Naive B cell (primary cell): ENCODE measurements at places on chromosomes 4 and X.

GRCh38 chr4:10117359-10118047, 904 bp upstream of the WDR1 start:
- H3K4me1 ChIP-seq = peaks cover 49% of the 10 kb centered on the region
- peak overlapping the region; percentile 96 for H3K4me3 ChIP-seq
- no peaks in the 10 kb centered on the region for H3K27me3 ChIP-seq
- peak overlapping the region; percentile 97 for H3K27ac ChIP-seq

DNA sequence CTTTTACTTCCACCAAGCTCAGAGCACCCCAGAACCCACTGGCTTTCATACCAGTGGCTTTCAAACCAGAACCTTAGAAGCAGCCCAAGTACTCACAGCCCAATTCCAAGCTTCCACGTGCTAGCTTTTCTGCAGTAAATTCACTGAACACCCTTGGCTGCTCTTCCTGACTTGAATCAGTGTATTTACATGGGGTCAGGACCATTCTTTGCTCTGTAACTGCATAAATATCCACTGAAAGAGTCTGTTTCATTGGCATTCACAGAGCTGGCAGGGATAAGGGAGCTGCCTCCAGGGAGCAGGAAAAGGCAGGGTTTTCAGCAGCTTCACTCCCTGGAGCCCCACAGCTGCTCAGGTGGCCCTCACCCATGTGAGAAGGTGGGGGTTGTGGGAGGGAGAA, 43.8 kb downstream of the RAI2 start:
- H3K4me3 ChIP-seq = no peak overlapping the region
- no peak overlapping the region for H3K27ac ChIP-seq
- DNase-seq = no peak
- no peaks in the 10 kb centered on the region for H3K4me1 ChIP-seq
- H3K36me3 ChIP-seq = no peaks in the 10 kb centered on the region
- H3K27me3 ChIP-seq = peaks cover 5% of the 10 kb centered on the region

DNA sequence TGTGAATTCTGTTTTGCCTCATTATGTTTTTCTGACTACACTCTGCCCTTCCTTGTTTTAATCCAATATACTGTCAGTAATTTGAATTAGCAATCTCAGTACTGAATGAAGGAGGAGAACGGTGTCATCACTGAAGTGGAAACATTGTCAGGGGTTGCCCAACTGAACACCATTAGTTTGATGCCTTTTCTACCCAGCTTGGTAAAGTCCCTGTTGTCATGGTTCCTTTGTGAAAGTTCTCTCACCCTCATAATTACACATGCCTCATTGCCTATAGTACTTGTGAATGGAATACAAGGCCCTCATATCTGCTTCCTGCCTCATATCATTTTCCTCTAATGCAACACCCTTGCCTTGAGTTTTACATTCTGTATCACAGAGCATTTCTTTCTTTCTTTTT, 76.9 kb downstream of the RRAGB start:
- no peaks in the 10 kb centered on the region for H3K27me3 ChIP-seq
- H3K4me1 ChIP-seq = peaks cover 6% of the 10 kb centered on the region
- no peaks in the 10 kb centered on the region for H3K36me3 ChIP-seq
- no peak overlapping the region for H3K4me3 ChIP-seq
- DNase-seq = peak; percentile 18

DNA sequence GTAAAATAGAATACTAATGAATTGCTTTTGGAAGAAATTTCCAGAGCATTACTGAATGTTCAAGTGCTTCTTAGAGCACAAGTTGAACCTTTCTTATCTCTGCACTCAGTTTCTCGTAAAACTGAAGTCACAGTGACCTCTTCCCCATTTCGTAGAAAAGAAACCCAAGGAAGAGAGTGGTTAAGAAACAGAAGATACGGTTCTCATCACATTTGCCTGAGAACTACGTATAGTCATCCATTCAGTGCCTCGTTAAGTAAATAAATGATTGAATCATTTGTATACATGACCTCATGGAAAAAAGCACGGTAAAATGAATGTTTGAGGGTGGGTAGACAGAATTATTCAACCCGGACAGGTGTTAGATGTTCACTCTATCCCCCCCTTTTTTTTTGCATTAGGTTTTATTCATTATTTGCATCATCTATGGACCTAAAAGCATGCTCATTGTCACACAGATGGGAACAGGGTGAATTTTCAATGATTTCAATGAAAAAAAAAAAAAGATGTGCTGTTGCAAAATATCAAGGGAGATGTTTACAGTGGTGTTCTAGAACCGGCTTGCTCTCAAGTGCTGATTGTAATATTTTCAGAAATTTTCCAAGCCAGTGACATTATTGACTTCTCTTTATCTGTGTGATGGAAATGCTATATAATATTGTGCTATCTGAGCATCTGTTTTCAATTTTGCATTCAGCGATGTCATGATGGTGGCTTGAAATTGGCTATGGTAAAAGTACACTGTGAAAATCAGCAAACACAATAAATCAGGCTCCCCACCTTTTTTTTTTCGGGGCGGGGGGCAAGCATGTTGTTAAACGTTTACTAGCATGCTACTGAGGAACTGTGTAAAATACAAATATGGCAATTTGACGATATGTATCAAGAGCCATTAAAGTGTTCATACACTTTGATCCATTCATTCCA, 4.3 kb downstream of the RHOH start:
- H3K36me3 ChIP-seq = peaks cover 40% of the 10 kb centered on the region
- peak overlapping the region; percentile 100 for H3K27ac ChIP-seq
- DNase-seq = no peak
- peak overlapping the region; percentile 99 for H3K4me3 ChIP-seq
- H3K27me3 ChIP-seq = no peaks in the 10 kb centered on the region

GRCh38 chr4:33104273-33104672, 2384.1 kb downstream of the PCDH7 start:
- H3K4me3 ChIP-seq = no peak overlapping the region
- H3K27ac ChIP-seq = no peak overlapping the region
- H3K4me1 ChIP-seq = no peaks in the 10 kb centered on the region

GRCh38 chr4:8241895-8242696, 27.5 kb upstream of the HTRA3 start:
- DNase-seq = peak; percentile 71
- H3K4me1 ChIP-seq = peaks cover 9% of the 10 kb centered on the region
- H3K27ac ChIP-seq = peak overlapping the region; percentile 66

GRCh38 chr4:179927473-179927872, 2315.7 kb upstream of the TENM3 start:
- no peak overlapping the region for H3K27ac ChIP-seq
- H3K27me3 ChIP-seq = peaks cover 5% of the 10 kb centered on the region
- H3K36me3 ChIP-seq = no peaks in the 10 kb centered on the region
- DNase-seq = no peak
- no peak overlapping the region for H3K4me3 ChIP-seq

DNA sequence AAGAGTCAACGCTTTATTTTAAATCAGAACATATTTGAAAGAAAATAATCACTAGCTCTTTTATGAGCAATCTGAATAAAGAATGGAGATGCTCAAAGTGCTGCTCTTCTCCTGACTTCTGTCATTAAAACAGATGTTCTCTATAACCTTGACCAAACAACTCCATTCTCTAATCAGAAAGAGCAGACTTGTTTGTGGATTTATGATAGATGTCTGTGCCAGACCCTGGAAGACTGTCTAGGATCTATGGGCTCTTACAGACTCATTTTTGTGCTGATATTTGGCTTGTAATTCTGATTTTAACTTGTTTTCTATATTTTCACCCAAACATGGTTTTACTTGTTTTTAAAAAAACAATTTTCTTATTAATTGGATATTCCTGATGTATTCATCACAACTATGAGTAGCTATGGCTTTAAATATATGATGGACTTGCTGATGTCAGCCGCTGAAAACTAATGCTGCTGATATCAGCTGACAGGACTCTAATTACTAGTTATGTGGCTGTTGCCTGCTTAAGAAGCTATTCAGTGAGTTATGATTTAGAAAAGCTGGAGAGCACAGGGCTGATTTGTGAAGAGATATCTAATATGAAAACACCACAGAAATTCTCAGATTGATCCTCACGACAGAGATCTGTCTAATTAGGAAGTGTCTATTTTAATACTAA, 31.6 kb upstream of the MAML3 start:
- H3K27ac ChIP-seq = no peak overlapping the region
- peaks cover 7% of the 10 kb centered on the region for H3K27me3 ChIP-seq
- no peak for DNase-seq
- H3K4me1 ChIP-seq = no peaks in the 10 kb centered on the region
- H3K4me3 ChIP-seq = no peak overlapping the region
- H3K36me3 ChIP-seq = no peaks in the 10 kb centered on the region

- H3K4me3 ChIP-seq = no peak overlapping the region
- H3K36me3 ChIP-seq = no peaks in the 10 kb centered on the region
- DNase-seq = no peak
- H3K4me1 ChIP-seq = no peaks in the 10 kb centered on the region
Observed at GRCh38 chr4:122689972-122690371, 42.5 kb upstream of the BBS12 start.

GRCh38 chr4:182978152-182978827, 61.1 kb upstream of the DCTD start:
- H3K36me3 ChIP-seq = no peaks in the 10 kb centered on the region
- no peak overlapping the region for H3K27ac ChIP-seq
- H3K4me1 ChIP-seq = no peaks in the 10 kb centered on the region
- H3K4me3 ChIP-seq = no peak overlapping the region
- no peak for DNase-seq
- H3K27me3 ChIP-seq = peaks cover 28% of the 10 kb centered on the region

DNA sequence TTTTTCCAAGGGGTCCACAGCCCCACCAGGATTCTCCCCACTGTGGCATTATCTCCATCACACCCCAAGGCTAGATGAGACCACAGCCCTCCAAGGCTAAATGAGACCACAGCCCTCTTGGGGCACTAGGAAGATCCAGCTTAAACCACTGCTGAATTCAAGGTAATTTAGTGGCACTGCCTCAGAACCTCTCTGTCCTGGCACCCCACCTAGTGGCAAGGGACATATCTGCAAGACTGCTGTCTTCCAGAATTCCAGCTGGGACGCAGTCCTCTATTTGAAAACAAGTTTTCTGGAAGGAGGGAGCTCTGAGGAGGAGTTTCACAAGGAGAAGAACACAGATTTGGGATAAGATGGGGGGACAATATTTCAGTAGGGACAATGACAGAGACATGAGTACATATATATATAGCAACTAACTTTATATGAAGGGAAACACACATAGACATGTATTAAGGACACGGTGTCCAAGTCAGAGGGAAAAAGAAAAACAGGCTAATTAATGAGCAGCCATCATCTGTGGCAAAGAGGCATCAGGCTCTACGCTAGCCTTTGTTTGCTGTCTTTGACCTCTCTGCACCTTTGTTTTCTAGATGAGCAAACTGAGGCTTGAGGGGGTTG, 9.3 kb downstream of the CETN2 start:
- no peak overlapping the region for H3K4me3 ChIP-seq
- no peaks in the 10 kb centered on the region for H3K36me3 ChIP-seq
- no peak for DNase-seq
- no peak overlapping the region for H3K27ac ChIP-seq

DNA sequence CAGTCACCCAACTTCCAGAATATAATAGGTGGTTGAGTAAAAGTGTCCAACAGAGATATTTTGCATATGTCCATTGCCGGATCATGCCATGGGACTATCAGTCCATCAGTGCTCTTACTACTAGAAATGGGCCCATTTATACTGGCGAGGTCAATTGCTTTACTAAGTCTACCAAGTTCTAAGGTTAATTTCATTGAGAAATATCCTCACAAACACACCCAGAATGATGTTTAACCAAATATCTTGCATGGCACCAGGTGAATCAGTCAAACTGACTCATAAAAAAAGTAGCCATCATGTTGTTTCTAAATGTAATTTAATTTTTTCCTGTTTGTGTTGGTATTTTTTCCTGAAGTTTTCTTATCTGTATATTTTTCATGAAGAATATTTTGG, 1217.0 kb downstream of the RAPGEF2 start:
- H3K36me3 ChIP-seq = no peaks in the 10 kb centered on the region
- no peak overlapping the region for H3K27ac ChIP-seq
- no peak for DNase-seq
- no peaks in the 10 kb centered on the region for H3K4me1 ChIP-seq
- H3K27me3 ChIP-seq = no peaks in the 10 kb centered on the region
- H3K4me3 ChIP-seq = no peak overlapping the region

DNA sequence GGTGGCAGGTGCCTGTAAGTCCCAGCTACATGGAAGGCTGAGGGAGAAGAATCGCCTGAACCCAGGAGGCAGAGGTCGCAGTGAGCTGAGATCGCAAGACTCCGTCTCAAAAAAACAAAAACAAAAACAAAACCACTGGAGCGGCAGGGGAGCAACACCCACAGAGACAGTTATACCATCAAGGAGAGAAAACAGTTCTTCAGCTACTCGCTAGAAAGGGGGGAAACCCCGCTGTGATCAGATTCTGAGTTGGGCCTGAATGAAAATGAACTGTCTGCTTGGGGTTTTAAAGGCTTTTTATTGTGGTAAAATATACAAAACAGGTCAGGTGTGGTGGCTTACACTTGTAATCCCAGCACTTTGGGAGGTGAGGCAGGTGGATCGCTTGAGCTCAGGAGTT, 16.8 kb upstream of the IRAK1 start:
- no peak overlapping the region for H3K4me3 ChIP-seq
- H3K36me3 ChIP-seq = no peaks in the 10 kb centered on the region
- peaks cover 22% of the 10 kb centered on the region for H3K4me1 ChIP-seq

GRCh38 chr4:8133897-8134563, 24.6 kb downstream of the ABLIM2 start:
- H3K27me3 ChIP-seq = peaks cover 25% of the 10 kb centered on the region
- H3K27ac ChIP-seq = no peak overlapping the region
- H3K4me1 ChIP-seq = peaks cover 5% of the 10 kb centered on the region
- no peak overlapping the region for H3K4me3 ChIP-seq
- H3K36me3 ChIP-seq = peaks cover 8% of the 10 kb centered on the region

DNA sequence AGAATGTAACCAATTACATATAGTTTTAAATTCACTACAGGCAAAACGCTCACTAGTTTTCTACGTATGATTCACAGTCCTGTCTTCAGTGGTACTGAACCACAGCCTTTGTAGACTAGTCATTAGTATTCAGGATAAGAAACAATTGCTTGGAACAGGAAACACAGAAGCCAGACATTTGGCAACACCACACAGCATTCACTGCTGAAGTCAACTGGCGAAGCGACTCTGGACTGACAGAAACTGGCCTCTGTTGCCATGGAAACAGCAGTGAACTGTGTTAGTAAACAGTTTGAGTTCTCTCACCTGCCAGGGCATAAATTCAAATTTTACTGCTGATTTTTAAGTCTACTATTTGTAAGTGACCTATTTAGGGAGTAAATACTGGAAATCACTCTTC, 57.6 kb downstream of the MAPK10 start:
- H3K4me1 ChIP-seq = no peaks in the 10 kb centered on the region
- H3K4me3 ChIP-seq = no peak overlapping the region
- no peak for DNase-seq
- H3K36me3 ChIP-seq = no peaks in the 10 kb centered on the region
- H3K27ac ChIP-seq = no peak overlapping the region

- H3K27ac ChIP-seq = peak overlapping the region; percentile 35
- DNase-seq = no peak
- no peak overlapping the region for H3K4me3 ChIP-seq
- H3K36me3 ChIP-seq = peaks cover 29% of the 10 kb centered on the region
Observed at GRCh38 chrX:13774696-13775095, 40.1 kb downstream of the OFD1 start.

GRCh38 chr4:87015416-87015815, 80.6 kb downstream of the AFF1 start:
- H3K36me3 ChIP-seq = no peaks in the 10 kb centered on the region
- H3K4me3 ChIP-seq = no peak overlapping the region
- H3K27me3 ChIP-seq = no peaks in the 10 kb centered on the region
- no peak overlapping the region for H3K27ac ChIP-seq
- peaks cover 51% of the 10 kb centered on the region for H3K4me1 ChIP-seq

GRCh38 chr4:67885762-67886161, 2.0 kb upstream of the TMPRSS11D start:
- no peaks in the 10 kb centered on the region for H3K36me3 ChIP-seq
- no peak overlapping the region for H3K27ac ChIP-seq
- no peak overlapping the region for H3K4me3 ChIP-seq
- no peaks in the 10 kb centered on the region for H3K4me1 ChIP-seq
- H3K27me3 ChIP-seq = no peaks in the 10 kb centered on the region
